Activated CD8-positive, alpha-beta memory T cell treated with anti-CD3 and anti-CD28 coated beads for 48 hours (primary cell): ENCODE measurements at places on chromosomes 1 and 21.

GRCh38 chr1:70033266-70033873 is 172.0 kb downstream of the LRRC40 start:
- DNase-seq = no peak

DNA sequence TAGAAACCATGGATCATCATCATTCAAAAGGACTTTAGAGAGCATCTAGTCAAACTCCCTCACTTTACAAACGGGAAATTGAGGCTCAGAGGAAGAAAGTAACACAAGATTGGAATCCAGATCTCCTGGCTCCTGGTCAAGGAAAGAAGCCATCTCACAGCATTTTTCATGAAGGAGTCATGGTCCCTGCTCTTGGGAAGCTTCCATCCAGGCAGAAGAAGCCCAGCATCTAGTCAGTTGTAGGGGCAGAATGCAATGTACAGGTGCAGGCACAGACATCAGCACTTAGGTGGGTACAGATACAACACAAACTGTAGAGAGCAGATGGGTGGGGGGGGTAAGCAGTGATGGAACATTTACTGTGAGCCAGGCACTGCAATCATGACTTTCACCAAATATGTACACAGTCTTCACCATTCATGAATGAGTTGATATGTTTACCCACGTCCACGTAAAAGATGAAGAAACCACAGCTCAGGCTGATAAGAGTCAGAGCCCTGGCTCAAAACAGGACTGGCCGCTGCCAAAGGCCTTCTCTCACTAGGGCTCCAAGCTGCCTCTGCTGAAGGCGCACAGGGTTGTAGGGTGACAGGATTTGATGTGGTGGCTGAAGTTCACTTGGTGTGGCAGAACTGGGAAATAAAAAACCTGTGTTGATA is 44.0 kb downstream of the OPTC start:
- no peak for DNase-seq

DNA sequence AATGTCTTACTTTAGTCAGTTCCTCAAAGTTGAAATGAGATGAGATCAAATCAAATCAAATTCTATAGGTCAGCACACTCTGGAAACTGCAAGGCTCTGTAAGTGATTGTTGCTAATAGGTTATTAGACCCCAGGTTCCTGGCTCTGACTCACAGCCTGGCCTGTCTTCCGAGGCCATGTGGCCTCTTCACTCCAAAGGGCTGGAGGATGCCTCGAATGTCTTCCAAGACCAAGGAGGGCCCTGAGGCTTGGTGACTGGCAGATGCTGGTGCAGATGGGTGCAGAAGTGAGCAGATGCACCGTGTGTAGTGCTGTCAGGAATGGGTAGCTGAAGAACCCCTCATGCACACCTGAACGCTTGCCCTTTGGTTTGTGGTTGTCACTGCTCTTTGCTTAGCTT is 113.4 kb downstream of the MAB21L3 start:
- DNase-seq = no peak

GRCh38 chr1:39608921-39609320 is 30.5 kb downstream of the HEYL start:
- no peak for DNase-seq

DNA sequence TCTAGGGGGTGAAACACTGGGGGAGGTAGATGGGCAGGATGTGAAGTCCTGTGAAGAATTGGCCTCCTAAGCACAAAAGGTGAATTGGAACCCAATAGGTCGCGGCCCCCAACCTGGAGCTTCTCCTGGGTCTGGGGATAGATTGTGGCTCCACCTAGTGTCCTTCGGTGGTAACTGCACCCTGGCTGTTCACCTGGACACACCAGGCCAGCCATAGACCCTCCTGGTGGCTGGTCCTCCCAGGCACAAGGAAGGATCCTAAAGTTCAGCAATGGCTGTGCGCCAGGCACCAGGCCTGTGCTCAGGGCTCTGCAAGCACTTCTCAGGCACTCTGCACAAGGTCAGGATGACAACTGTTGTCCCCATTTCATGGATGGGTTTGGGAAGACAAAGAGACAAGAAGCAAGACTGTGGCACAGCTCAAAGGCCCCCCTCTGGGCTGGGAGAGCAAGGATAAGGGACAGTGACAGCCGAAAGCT is 13.5 kb downstream of the ESPN start:
- DNase-seq = no peak

DNA sequence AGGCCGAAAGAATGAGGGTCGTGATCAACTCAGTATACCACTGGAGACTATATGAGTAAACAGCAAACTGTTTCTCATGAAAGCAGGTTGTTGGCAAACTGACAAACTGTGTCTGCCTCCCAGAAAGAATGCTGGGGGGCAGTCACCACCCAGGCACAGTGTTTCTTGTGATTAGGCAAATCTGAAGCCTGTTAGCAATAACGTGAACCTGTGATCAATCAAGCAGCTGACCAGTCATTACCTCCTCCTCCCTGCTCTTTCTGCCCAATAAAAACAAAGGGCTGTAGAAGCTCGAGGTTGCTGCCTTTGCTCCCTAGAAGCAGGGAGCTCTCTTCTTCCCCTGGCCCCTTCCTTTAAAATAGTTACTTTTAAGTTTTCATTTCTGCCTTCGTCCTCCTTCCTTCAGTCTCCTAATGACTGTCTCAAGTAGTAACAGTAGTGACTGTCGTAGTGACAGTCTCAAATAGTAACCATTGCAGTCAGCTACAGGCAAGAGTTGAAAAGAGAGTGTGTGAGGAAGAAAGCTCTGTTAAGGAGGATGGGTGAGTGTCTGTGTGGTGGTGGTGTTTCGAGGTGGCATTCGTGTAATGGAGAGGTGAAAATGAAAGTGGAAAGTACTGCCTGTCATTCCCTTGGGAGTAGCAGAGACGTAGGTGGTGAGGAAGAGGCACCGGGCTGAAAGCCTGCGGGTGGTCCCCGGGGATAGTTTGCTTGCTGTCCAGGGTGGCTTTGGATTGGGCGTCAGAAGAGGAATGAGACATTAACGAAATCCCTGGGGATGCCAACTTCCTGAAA is 14.5 kb downstream of the HHAT start:
- DNase-seq = no peak

DNA sequence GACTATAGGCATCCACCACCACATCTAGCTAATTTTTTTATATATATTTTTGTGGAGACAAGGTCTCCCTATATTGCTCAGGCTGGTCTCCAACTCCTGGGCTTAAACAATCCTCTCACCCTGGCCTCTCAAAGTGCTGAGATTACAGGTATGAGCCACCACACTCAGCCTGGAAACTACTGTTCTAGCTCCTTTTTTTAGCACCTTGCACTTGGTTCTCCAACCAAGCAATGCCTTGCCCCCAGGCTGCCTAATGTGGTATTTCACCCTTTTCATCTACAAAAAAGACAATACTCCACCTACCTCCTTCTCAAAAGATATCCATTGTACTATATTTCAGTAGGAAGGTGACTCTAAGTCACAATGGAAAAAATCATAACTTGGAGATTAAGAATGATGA is 6.7 kb downstream of the ARNT start:
- DNase-seq = no peak

DNA sequence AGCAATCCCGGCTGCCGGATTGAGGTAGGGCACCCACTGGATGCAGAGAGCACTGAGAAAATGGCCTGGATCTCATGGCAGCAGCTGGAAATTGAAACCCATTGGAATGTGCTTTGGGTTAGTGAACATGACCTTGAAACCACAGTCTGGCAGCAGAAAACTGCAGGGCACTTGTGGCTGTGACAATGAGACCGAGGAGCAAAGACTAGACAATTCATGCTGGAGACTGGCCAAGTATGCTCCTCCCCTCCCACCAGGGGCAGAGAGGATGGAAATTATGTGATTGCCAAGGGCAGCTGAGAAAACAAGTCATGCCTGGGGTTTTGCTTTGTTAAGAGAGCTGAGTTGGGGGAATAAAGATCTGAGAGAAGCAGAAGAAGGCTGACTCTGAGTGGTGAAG is 60.7 kb downstream of the ZNF697 start:
- no peak for DNase-seq

DNA sequence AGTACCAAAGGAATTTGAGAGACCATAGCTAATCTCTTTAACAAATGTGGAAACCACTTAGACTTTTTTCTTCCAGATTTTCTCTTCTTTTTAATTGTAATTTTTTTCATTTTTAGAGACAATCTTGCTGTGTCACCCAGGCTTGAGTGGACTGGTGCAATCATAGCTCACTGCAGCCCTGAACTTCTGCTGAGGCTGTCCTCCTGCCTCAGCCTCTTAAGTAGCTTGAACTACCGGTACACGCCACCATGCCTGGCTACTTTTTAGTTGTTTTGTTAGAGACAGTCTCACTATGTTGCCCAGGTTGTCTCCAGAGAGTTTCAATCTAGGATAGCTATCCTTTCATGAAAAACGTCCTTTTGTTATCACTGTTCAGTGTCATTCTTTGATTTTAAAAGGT is 15.0 kb downstream of the PRRC2C start:
- DNase-seq = no peak

GRCh38 chr1:92502247-92502646 is 15.5 kb upstream of the GFI1 start:
- no peak for DNase-seq

GRCh38 chr1:216830424-216831210 is 107.4 kb upstream of the ESRRG start:
- no peak for DNase-seq

- DNase-seq = no peak
These were observed 18.7 kb downstream of the DMRTB1 start for GRCh38 chr1:53477651-53478501.

DNA sequence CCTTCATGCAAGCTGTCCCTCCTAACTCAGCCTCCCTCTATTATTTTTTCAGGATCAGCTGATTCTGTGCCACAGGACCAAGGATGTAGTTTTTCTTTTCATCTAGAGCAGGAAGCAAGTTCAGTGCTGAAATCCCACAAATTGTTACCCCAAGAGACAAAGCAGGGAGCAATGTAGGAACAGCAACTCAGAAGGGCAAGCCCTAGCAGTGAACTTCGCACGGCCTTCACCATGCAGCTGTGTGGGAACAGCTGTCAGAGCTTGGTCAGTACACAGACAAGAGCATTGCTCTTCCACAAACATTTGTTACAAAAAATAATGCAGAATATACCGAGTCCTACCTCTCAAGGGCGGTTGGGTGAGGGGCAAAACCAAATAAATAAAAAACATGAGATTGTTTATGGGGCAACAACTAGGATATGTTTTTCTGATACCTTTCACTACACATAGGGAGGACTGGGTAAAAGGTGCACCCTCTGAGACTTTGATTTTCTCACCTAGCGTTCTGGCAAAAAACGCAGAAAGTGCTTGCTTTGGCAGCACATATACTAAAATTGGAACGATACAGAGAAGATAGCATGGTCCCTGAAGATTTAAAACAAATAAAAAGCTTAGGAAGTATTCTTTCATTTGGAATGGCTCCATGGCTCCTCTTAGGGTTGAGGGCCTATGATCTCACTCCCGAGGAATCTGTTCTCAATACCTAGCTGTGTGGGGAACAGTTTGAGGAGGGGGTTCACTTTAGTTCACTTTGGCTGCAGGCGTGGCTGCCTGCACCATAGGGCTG is 37.1 kb upstream of the ANGPTL7 start:
- no peak for DNase-seq

DNA sequence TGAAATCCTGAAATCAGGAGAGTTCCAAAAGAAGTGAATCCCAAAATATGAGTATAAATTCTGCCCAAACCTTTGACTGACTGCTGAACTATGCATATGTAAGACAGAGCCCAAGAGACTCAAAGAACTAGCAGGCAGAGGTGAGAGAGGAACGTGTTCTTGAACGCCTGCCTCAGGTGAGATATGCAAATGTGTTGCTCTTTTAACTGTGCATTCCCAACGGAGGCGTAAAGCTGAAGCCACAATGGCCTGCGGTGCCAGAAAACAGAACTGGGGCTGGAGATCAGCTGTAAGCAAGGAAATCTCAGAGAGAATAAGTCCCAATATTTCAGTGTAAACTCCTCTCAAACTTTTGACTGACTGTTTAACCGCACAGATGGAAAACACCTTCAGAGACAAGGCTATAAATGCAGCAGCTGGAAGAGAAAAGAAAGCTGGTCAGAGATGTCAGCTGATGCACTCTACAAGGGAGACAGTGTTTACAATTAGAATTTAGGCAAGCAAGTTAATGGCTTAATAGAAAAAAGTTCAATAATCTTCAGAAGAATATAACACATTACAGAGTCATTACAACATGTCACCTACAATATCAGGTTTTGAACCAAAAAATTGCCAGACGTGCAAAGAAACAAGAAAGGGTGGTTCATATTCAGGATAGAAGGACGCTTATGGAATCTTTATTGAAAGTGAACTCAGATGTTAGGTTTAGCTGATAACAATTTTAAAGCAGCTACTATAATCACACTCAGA is 43.0 kb upstream of the TRIM67 start:
- no peak for DNase-seq

DNA sequence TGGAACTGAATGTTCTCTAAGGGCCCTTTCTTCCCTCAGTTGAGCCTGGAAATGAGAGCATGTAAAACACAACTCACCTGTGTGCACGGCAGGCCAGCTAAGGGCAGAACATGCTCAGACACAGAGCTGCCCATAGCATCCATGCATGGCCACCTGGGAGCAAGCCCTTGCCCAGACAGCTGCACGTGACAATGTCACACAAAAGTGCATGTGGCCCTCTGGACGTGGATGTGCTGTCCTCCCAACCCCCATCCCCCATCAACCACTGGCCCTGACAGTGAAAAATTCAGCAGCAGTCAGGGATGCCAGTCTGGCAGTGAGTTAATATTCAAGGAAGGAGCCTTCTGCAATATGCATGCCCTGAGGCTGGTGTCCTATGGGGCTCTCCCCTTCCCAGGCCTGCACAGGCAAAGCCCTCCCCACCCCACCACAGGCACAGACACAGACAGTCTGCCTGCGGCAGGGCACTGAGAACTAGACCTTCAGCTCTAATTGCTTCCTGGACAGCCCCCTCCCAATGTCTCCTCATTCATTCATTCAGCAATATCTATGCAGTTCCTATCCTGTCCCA is 14.6 kb upstream of the COL16A1 start:
- no peak for DNase-seq

DNA sequence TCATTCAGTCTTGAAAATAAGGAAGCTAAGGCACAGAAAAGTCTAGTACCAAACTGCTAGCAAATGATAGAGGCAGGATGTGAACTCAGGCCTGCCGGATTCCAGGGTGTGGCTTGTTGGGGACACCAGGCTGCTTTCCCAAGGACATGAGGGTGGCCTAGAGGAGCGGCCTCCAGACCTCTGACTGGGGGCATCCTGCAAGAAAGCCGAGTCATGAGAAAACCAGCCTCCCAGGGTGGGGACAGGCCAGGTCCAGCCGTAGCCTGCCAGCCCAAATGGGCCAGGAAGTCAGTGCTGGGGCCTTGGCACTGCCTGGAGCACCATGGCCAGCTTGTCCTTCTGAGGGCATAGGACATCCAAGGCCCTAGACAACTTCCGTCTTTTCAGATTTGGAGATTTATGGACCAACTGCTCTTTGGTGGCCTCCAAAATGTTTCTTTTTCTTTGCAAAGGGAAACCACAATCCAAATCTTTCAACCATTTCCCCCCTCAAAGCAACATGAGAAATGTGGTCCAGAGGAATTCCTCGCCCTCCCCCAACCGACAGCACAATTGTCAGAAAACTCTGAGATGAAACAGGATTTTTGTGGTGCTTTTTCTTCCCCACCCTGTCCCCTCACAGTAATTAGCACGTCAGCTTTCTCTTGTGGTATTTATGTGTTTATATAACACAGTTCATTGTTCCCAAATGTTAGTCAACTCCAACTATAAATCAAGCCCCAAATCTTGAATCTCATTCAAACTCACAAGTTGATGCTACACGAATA is 212.3 kb downstream of the KAZN start:
- DNase-seq = no peak
